Activated CD8-positive, alpha-beta T cell treated with anti-CD3 and anti-CD28 coated beads, Interleukin-2, amount 10 ng/mL, durations not matched to agents 7 days and 5 days (primary cell): ENCODE measurements at places on chromosomes 12 and 14.

- DNase-seq: no peak
Measured at GRCh38 chr14:37932008-37932407, 275.7 kb upstream of the SSTR1 start.

DNA sequence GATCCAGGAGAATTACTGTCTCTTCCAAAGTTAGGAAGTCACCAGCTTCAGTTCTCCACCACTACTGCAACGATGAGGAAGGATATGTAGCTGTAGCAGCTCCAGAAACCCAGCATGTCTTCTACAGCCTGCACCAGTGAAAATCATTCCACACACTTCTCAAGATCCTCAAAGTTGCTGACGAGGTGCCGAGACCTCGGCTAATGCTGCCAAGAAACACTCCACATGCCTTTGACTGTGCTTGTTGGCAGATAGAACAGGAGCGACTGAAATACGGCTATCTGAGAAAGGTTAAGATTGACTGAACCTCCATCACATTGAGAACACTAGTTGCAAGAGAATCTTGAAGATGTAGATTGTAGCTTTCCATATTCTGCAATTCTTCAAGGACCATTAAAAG lies 241.9 kb downstream of the PPFIA2 start:
- DNase-seq: no peak

DNA sequence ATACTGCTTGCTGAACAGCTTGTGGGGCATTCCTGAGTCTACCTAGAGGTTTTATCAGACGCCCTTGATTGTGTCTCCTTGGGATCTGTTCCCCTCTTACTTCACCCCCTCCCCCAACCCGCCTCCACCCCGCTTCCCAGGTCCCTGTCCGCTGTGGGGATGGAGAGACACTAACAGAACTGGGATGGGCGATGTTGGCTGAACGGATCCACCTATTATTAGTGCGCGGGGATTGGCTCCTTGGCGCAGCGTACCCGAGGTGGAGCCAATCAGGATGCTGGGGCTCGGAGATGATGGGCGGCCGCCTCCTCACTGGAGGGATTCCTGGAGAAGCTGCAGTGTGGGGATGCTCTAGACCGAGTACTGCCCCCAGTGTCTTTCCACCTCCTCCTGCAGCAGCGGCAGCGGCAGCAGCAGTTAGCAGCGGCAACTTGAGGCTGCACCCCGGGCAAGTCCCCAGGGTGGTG lies at the start of gene SYT1:
SYT1 (plus strand) TSS at position 372 of the 467 bp plus-strand sequence.
- DNase-seq: no peak

GRCh38 chr14:97219431-97220017 lies 422.3 kb downstream of the VRK1 start:
- DNase-seq: peak; percentile 27

DNA sequence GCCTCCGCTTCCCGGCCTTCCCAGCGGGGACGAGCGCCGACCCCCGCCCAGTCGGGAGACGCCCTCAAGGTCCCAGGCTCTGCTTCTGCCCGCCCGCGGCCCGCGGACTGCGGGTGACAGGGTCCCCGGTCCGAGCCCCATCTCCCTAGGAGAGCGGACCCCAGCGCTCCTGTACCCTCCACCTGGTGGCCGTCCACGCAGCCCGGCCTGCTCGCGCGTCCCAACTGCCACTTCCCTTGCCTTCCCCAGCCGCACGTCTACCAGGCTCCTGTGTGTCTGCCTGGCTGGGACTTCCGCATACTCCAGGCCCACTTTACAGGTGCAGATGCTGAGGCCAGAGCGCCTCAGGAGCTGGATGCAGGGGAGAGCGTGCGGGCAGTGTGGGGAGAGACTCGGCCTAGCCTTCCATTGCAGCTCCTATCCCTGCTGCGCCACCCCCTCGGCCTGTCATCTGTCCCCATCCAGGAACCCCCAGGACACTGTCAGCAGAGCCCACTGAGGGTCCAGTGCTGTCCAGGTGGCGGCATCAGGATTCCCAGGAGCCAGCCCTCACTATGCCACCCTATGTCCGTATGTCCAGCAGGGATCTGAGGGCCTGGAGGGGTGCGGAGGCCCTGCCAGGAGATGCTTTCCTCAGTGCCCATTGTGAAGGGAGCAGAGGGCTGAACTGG lies 8.0 kb upstream of the ANKRD9 start:
- DNase-seq: no peak

DNA sequence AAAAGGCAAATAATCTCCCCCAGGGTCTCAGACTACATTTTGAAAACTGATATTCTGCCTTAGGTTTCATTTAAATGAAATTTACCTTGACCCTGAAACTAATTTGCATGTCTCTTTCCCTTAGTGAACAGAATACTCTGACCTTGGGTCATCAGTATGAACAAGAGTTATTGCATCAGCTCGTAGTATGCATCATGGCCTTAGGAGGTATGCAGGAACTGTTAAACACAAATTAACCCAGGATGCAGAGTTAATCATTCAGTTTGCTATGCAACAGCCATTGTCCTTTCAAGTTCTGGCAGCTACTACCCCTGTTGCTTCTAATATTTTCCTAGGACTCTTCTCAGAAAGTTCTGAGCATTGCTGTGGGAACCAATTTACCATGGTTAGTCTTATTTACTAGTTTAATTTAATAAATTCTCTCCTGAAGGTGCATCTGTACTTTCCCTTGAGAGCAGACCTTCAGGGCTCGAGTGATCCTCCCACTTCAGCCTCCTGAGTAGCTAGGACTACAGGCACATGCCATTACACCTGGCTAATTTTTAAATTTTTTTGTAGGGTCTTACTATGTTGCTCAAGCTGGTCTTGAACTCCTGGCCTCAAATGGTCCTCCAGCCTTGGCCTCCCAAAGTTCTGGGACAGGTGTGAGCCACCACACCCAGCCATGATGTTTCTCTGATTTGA lies 126.7 kb downstream of the TTC6 start:
- no peak for DNase-seq

DNA sequence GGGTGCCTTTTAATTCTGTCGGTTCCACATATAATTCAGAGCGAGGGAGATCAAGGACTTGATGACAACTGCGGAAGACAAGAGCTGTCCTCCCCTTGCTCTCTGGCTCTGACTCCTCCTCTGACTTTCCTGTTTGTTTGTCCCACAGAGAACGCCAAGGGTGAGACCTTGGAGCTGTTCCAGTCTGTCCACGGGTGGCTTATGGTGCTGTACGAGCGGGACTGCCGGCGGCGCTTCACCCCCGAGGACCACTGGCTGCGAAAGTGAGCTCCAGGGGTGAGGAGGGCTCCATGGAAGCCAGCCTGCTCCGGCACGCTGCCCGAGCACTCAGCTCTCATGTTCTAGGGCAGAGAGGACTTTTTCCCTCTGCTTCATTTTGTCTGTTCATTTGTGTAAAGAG lies 32.8 kb downstream of the UBE3B start:
- no peak for DNase-seq

DNA sequence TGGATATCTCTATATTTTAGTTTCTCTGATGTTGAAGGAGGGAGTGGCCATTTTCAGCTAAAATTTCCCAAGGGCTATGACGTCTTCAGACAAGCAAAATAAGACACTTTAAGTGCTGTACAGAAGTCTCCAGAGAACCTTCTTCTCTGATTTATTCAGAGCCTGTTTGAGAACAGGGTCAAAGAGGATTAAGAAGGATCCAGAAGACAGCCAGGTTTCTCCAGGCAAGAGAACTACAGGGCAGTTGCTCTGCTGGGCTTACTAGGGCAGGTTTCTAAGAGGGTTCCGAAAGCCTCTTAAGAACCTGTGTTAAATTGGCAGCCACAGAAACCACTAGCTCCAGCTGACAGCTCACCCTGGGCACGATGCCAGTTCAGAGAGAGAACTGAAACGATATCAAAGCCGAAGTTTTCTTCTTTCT lies 1.2 kb downstream of the MGP start:
- peak; percentile 83 for DNase-seq

- no peak for DNase-seq
Measured at GRCh38 chr12:130703733-130704375, 12.2 kb downstream of the RIMBP2 start.

DNA sequence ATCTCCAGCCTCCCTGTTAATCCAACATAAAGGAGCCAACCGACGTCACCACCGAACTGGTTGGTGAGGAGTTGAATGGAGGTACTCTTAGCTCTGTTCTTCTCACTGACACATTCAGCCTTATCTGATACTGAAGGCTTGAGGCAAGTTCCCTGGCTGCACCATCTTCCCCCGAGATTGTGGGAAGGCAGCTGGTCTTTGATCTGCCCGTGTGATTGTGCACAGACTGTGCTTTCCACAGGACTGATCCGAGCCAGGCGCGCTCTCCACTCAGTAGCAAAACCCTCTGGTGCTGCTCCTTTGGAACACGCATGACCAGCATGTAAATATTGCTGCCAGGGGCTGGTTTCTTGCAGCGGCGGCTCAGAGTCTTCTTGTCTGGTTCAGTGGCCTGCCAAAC lies 30.1 kb upstream of the DLK1 start:
- DNase-seq: no peak

DNA sequence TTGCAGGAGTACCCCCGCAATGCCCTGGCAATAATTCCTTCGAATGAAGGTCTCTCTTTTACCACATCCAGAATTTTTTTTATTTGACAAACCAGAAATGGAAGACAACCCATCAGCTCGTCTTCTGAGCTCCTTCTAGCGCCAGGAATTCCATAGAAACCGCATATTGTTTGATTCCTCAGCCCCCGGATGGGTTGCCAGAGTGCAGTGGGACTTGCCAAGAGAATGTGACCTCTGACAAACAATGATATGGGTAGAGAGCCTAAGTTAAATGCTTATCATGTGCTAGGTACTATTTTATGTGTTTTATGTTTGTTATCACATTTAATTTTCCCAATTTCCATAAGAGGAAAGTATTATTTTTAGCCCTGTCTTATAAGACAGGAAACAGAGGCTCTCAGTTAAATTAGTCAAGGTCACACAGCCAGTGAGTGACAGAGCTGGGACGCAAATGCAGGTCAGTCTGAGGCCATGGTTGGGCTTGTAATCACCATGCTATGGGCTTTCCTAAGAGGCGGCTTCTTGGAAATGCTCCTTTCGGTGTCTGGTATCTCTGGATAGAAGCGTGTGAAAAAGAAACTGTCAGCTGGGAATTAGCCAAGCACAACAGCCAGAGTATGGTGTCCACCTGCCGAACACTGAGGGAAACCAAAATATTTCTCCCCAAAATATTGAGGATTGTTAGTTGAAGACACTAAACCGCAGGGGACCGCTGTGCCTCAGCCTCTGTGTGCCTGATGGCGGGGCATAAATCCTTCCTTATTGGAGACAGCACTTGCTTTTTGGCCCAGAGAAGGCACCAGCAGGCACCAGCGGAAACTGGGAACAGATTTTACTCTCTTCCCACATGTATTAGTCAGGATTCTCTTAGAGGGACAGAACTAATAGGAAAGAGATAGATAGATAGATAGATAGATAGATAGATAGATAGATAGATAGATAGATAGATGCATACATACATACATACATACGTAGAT lies 29.4 kb upstream of the ETFBKMT start:
- DNase-seq: no peak
